Fibroblast of lung (primary cell): ENCODE measurements at places on chromosomes 16 and 17. TPM values are rescaled to one million over a fixed set of nuclear protein-coding genes. Genes with fewer than 3 reads are reported as not detected.

DNA sequence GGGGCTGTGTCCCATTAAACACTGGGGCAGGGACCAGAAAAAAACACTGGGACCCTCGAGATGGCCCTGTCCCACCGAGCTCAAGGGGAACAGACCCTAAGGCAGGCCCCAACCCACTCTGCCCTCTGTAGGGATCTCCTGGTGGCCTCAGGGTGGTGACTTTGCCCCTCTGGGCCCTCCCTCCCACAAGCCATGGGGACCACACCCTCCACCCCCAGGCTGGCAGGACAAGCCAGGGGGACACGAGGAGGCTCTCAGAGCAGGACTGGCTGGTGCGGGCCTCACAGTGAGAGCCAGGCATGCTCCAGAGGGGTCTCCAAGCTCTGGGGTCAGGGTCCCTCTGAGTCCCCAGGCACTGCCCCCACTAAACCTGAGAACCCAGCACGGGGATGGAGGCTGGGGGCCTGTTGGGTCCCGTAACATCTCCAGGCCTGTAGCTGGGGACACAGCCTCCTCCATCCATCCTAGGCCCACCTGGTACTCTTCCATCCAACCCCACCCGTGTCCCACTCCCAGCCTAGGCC, 14.5 kb upstream of the SRRM2 start:
- no peaks in the 10 kb centered on the region for H3K27me3 ChIP-seq
- no peaks in the 10 kb centered on the region for H3K36me3 ChIP-seq
- no peak overlapping the region for H3K27ac ChIP-seq
- no peak for DNase-seq

Gene SEPTIN1
- total RNA-seq, result 0.17 and 0.26 TPM in 2 replicates

DNA sequence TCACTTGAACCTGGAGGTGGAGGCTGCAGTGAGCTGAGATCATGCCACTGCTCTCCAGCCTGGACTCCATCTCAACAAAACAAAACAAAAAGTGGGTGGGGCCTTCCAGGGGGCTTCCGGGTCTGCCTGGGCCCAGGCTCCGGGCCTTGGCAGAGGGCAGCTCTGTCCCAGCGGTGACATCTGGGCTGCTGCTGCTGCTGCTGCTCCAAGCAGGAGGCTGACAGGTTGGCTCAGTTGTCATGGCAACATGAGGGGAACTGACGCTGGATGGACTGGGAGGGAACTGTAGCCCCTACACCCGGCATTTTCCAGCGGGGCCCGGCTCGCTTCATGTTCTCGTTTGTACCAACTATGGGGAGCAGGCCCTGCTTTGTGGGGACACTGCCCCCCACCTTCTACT, 4.0 kb downstream of the BAIAP3 start:
- no peak for DNase-seq
- no peak overlapping the region for H3K27ac ChIP-seq
- peaks cover 25% of the 10 kb centered on the region for H3K27me3 ChIP-seq
- H3K36me3 ChIP-seq, result no peaks in the 10 kb centered on the region

GRCh38 chr16:73017321-73017720, 30.6 kb downstream of the ZFHX3 start:
- H3K4me3 ChIP-seq, result no peak overlapping the region
- no peaks in the 10 kb centered on the region for H3K27me3 ChIP-seq
- no peak overlapping the region for H3K27ac ChIP-seq
- no peak for DNase-seq
- peaks cover 20% of the 10 kb centered on the region for H3K4me1 ChIP-seq
- no peaks in the 10 kb centered on the region for H3K36me3 ChIP-seq

DNA sequence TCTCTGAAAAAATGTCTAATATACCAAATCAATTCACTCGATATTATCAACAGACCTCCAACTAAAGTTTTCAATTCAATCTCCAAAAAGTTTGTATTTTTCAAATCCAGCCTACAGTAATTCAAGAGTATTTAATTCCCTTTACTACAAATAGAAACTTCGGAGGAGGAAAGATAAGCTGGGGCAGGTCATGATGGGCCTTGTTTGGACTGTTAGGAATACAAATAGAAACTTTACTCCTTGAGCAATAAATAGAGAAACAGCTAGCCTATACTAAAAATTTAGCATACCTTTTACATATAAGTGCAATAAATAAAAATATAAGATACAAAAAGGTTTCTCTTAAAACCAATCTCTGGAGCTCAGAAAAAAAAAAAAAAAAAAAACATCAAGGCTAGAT, 98.2 kb downstream of the NCOR1 start:
- H3K27ac ChIP-seq, result no peak overlapping the region
- no peak for DNase-seq
- peaks cover 2% of the 10 kb centered on the region for H3K36me3 ChIP-seq
- H3K4me1 ChIP-seq, result no peaks in the 10 kb centered on the region
- no peak overlapping the region for H3K4me3 ChIP-seq

Gene KIF2B
- not detected in 2 replicates for total RNA-seq

Gene EFNB3
- 0.26 and 0.33 TPM in 2 replicates for total RNA-seq

Gene VWA3A
- 0.17 TPM in 1 of 2 replicates, not detected in the other for total RNA-seq

DNA sequence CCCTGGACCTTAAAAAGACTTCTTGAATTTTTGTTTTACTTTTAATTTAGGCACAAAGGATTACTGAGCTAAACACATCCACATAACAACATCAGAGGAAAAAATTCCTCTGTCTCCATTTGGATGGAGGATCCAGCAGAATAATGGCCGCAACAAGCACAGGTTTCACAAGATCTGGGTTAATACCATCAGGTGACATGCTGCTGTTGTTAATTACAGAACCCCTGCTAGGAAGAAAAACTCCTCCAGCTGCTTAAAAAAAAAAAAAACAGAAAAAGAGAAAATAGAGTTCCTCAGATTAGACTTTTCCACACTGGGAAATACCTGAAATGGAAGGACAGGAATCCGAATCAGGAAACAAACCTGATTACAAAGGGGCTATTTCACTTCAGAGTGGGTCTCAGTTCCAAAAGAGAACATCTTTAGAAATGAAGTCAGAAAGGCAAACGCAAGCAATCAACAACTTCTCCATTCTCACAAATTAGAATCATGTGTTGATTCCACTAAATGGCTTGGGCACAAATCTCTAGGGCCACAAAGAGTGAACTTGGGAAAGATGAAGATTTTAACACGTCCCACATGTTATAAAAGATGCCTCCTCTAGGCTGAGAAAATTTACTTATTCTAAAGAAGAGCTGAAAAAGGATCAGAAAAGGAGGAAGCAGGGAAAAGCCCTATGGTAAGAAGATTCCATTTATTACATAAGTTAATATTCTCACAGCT, 44.0 kb downstream of the SPOP start:
- peaks cover 4% of the 10 kb centered on the region for H3K4me1 ChIP-seq
- H3K36me3 ChIP-seq, result no peaks in the 10 kb centered on the region
- no peaks in the 10 kb centered on the region for H3K27me3 ChIP-seq
- H3K4me3 ChIP-seq, result no peak overlapping the region
- H3K27ac ChIP-seq, result no peak overlapping the region

- H3K27ac ChIP-seq, result no peak overlapping the region
- H3K4me3 ChIP-seq, result no peak overlapping the region
- no peaks in the 10 kb centered on the region for H3K27me3 ChIP-seq
- H3K36me3 ChIP-seq, result no peaks in the 10 kb centered on the region
- DNase-seq, result no peak
Observed at GRCh38 chr17:8857919-8858318, 9.6 kb downstream of the PIK3R6 start.

DNA sequence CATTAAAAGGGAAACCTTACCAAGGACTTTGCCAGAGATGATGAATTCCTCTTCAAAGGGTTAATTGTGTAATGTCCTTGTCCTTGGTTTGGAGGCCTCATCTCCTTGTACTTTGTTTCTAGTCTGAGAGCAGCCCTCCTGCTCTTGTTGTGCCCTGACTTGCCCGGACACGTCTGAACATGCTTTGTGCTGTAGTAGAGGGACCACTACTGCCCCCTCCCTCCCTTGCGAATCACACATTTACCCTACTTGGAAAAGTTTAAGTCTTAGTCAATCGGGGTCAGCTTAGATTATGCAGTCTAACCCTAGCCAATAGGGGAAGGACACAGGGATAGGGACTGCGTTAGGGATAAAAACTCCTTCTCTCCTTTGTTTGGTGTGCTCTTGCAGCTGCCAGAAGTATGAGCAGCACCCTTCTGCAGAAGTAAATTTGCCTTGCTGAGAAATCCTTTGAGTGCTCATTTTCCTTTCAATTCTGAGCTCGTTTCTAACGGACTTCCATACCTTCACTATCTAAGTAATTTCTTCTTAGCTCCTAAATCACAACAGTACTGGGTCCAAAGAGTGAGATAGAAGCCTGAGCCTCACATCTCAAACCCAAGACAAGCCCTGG, 26.4 kb upstream of the CLEC3A start:
- H3K27me3 ChIP-seq, result no peaks in the 10 kb centered on the region
- H3K36me3 ChIP-seq, result no peaks in the 10 kb centered on the region
- no peak for DNase-seq
- H3K27ac ChIP-seq, result no peak overlapping the region

Gene LDHD
- 1.0 and 4.5 TPM in 2 replicates for total RNA-seq

Gene SLC47A2
- not detected in 2 replicates for total RNA-seq
